ENCODE measurements at places on chromosomes 7 and 10.

DNA sequence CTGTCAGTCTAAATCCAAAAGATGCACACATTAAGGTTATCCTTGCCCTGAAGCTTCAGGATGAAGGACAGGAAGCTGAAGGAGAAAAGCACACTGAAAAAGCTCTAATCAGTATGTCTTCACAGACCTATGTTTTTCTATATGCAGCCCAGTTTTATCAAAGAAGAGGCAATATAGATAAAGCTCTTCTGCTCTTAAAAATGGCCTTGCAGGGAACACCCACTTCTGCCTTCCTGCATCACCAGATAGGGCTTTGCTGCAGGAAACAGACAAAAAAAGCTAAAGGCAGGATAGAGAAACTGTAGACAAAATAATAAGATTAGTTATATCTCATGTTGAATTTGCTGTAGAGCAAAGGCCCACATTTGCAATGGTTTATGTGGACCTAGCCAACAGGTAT is 14.9 kb upstream of the IFIT1B start:
- no peak for DNase-seq

DNA sequence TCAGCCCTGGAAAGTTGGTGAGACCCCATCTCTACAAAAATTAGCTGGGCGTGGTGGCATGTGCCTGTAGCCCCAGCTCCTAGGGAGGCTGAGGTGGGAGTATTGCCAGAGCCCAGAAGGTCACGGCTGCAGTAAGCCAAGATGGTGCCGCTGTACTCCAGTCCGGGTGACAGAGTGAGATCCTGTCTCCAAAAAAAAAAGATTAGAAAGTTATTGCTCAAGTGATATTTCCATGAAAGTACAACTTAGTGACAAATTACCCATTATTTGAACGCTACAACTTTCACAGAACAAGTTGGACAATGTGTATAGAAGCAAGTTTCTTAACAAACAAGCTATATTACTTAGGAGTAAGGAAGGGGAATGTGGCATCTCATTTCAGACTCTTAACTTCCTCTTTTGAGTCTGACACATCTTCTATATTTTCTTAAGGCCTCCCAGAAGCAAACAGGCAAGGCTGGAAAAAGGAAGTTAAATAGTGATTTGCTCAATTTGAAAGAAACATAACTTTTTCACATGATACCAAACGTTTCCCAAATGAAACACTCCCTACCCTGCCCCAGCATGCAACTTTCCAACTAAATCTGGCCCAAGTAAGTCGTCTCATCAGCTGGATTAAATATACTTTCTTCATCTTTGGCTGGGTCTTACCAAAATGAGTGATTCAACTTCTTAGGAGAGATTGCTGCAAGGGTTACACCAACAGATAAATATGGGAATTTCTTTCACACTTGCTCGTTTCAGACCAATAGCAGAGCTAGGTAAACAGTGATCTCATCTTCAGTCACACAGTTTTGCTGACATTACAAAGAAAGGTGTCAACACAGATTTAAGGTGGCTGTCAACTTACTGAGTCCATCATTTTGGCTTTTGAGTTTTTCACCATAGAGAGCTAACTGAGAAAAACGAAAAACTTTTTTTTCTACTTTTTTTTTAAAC is 66.3 kb upstream of the KLF6 start:
- DNase-seq: peak; percentile 67

- DNase-seq: no peak
Measured at GRCh38 chr7:122132341-122132740, 11.7 kb downstream of the AASS start.

DNA sequence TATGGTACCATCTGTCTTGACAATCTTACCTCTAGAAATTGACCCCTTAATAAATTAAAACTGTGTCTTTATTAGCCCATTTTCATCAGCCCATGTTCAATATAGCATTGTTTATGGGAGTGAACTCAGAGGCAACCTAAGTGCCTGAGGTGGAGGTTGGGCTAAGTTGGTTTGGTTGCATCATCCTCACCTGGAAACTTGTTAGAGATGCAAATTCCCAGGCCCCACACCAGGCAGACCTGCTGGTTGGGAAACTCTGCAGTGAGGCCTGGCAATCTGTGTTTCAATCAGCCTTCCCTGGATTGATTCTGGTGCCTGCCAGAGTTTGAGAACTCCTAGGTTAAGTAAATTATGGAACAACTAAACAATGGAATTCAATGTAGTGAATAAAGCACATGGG is 9.4 kb upstream of the FAM170B start:
- no peak for DNase-seq

DNA sequence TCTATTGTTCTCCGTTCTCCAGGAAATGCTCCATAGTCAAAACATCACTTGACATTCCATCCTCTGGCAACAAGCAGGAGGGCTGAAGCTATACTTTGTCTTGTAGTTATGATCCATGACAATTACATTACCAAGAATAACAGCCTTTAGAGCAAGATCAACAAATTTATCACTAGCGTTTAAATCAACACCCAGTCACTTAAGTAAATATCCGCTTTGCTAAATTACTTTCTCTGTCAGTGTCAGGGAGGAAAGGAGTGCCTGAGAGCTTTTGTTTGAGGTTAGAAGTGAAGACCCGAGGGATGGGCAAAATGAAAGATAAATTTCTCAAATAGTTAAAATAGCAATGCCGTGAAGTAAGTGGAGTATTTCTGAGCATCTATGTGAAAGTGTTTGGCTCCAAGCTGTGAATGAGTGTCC is 236.1 kb upstream of the BMPER start:
- no peak for DNase-seq

DNA sequence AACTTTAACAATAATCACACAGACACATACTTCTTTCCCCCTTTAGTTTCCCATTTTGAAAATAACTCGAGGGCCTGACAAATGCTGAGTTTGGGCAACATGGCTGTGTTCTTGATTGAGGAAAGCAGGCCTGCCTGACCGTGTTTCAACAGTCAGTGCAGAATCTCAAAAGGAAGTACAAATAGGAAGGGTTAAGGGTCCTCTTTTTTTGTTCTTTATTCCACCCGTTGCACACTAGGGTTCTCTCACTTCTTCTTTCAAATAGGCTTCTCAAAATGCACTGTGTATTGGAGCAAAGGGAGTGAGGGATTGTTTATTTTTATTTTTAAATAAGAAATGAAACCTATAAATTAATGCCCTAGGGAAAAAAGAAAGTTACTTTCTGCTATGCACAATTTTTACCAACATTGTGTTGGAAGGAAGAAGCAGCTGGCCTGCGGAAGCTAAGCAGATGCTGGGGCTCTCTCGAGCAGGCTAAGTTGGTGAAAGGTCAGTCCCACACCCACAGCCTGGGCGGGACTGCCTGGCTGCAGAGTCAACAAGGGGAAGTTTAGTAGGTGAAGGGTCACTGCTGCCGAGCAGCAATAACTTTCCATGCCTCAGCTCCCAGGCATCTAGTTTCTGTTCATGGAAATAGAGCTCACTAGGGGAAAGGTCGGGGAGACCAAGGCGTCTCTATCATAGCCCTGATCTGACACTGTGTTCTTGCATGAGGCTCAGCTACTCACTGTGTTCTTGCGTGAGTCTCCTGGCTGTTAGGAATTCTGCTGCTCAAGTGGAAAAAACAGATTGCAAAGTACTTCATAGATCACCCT is 12.2 kb upstream of the PDK4 start:
- no peak for DNase-seq

DNA sequence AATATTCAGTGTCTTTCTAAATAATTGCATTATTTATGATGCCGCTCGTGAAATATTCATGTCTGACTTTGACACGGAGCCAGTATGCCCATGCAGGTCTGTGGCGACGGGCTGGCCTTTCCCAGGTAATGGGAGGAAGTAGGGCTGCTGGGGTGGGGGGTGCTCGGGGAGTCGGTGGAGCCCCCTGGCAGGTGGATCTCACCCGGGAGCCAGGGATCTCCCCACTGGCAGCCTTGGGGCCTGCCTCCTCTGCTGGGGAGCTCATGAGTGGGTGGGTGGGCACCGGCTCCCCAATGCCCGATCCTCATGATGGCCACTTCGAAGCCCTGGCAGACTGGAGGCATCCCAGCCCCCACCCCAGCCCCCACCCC is 52.8 kb downstream of the PWWP2B start:
- DNase-seq: no peak

- peak; percentile 96 for DNase-seq
Measured at GRCh38 chr10:6050801-6051445, 11.2 kb downstream of the IL2RA start.

- DNase-seq: no peak
Measured at GRCh38 chr7:54782829-54783228, 23.8 kb upstream of the SEC61G start.

DNA sequence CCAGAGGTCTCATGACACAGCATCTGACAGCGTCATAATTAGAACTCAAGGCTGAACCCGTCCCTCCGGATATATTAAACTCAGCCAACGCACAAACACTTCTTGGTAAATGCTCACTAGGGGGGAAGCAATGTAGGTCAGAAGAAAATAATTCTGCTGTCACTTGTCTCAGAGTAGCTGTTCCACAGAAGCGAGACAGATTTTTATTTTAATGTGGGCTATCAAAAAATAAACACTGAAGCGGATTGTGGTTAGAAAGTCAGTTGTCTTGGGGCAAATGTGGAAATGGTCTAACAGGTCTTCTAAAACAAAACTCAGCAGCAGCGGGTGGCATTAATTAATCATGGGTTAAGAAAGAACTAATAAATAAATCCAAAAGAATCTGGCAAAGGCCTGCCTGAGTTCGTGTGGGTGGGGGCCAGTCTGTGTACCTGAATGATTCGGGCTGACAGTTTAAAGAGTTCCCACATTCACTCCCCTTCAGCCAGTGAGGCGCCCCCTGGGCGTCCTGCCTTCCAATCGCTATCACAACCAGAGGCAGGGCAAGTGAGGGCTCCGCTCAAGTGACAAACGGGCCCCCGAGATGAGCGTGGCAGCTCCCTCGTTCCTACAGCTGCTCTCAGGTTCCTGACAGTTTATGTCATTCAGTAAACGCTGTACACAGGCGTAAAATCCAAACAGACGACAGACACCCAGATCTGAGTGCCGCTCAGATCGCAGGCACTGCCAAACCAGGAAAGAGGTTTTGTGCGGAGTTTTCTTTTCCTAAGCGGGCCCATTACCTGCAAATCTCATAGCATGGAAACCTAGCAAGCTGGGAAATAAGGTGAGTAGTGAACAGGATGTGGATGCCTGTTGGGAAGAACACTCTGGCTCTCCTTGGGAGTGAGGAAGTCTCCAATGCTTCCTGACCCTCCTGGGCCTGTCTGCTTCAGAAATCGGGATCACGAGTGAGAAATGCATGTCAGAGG is 52.9 kb downstream of the NRAP start:
- DNase-seq: no peak

DNA sequence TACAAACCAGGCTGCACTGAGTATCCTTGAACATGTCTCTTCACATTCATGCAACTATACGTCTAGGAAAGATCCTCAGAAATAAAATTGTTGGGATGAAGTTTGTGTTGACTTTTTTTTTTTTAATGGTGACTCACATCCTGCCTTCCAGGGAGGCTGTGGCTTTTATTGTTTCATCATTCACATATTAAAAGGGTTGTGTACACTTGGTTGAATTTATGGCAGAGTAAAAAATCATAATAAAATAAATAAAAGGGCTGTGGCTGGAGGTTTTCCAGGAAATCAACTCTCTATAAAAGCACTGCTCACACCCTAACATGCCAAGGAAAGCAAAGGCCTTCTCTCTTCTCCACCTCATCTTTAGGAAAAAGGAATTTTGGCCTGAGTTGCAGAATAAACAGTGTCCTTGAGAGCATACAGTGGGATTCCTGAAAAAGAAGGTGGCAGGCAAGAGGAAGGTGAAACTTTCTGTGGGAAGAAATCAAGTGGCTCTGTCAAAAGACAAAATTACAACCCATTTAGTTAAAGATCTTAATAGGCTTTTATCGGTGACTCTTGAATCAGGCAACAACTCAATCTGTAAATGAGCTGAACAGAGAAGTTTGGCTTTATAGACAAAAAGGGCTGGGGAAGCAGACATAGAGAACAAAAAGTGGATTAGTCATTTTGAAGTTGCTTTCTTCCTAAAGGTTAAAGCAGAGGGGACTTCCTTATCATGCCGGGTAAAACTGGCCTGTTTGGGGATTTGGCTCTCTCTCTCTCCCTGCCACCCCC is 41.6 kb upstream of the FHIP2A start:
- DNase-seq: no peak

DNA sequence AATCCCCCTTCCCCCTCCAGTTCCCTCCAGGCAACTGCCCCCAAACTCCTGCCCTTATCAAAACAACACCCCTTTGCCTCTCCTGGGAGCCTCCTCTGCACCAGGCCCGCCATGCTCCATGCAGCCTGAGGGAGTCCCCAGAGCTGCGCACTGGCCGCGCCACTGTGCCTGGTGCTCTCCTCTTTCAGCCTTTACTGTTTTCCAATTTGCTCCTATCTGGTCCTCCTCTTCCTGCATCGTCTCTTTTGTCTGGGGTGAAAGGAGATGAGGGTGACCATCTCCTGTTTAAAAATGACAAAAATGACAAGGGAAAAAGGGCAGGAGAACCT is 165.8 kb upstream of the ADCY1 start:
- DNase-seq: no peak

GRCh38 chr7:24884401-24884800 is 95.6 kb downstream of the OSBPL3 start:
- DNase-seq: no peak

- DNase-seq: no peak
Measured at GRCh38 chr10:112954974-112955581, 5.0 kb downstream of the TCF7L2 start.

- DNase-seq: no peak
Measured at GRCh38 chr10:133528845-133529575, 1.8 kb downstream of the CYP2E1 start.

DNA sequence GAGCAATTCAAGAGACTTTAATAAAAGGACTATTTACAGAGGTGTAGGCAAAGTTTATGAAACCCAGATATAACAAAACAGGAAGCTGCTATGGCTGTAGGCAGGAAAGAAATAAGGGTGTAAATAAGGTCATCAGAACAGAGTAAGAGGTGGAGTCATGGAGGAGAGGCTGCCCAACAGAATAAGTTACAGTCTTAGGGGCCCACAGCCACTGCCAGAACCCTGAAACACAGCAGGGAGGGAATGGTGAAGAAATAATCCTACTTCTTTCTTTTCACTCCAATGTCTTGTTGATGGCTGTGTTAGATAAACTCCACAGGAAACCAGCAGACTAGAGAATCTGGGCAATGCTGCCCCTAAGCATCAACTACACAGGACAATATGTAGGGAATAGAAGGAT is 155.8 kb upstream of the TAC1 start:
- DNase-seq: no peak

DNA sequence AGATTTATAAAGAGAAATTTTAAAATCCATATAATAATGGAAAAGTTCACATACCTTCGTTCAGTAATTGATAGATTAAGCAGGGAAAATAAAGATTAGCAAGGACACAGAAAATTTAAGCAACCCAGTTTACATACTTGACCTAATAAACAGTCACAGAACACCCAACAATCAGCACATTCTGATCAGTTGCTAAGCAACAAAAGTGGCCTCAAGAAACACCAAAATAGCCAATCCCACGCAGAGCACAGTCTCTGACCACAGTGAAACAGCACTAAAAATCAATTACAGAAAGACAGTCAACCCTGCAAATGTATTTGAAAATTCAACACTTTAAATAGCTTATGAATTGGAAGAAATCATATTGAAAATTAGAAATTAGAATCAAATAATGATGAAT is 39.3 kb upstream of the DRGX start:
- DNase-seq: no peak

GRCh38 chr7:157627646-157628045 is 290.8 kb downstream of the DNAJB6 start:
- no peak for DNase-seq

Data from CD4-positive, alpha-beta T cell treated with Interleukin-17A for 1 hour (primary cell).